MG63 (cell line): ENCODE measurements at places on chromosomes 3 and 15.
A peak's percentile ranks its signal among the peaks of the same experiment; 100 is the strongest.

DNA sequence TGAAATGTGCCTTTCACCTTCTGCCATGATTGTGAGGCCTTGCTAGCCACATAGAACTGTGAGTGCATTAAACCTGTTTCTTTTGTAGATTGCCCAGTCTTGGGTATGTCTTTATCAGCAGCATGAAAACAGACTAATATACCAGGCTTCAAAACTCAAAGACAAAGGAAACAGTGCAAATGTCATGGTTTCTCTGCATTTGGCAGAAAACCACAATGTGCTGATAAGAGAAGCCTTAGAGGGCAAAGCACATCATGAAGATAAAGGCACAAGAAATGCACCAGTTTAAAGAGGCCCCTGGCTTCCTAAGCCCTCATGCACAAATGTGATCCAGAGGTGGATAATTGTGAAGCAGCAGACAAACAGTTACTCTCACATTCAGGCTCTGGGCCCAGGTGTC lies 259.2 kb downstream of the CPNE4 start:
- DNase-seq: no peak

- DNase-seq: no peak
Measured at GRCh38 chr3:74041068-74041675, 416.4 kb upstream of the PDZRN3 start.

DNA sequence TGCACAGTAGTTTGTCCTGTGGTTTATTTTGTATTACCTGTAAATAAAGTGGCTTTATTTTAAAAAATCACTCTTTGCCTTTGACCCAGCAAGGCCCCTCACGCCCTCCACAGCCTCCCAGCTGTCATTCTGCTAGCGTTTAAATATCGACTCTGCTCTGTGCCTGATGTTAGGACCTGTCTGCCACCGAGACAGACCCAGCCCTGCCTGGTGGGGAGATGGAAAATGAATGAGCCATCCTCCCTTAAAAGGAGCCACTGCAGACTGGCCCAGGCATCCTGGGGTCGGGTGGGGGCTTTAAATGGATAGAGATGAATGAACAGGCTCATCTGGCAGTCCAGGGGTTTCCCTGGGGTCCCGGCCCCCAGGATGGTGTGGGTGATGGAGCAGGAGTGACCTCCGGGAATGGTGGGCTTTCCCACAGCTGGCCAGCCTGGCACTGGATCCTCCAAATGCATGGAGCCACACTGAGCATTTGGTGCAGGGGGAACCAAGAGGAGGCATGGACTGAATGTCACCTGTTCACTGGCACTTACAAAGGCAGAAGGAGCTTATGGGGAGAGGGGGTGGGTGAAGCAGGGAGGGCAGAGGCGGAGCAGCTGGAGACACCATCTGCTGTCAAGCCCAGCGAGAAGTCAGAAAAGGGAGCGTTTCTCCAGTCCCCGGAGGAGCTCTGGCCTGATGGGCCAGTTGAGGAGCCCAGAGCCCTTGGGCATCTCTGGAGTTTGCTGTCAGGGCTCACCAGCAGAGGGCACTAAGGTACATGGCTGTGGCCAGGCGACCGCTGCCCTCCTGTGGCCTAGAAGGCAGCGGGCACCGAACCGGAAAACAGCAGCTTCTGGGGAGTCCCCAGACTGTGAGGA lies 11.9 kb downstream of the GRM2 start:
- DNase-seq: peak; percentile 46

- no peak for DNase-seq
Measured at GRCh38 chr15:74006774-74007639, 12.5 kb downstream of the PML start.

- no peak for DNase-seq
Measured at GRCh38 chr15:25664761-25665160, 198.4 kb downstream of the ATP10A start.

GRCh38 chr3:35894735-35895134 lies 255.4 kb downstream of the ARPP21 start:
- peak; percentile 0 for DNase-seq

GRCh38 chr15:68433551-68433950 lies 1.6 kb upstream of the ITGA11 start:
- no peak for DNase-seq

GRCh38 chr15:45434078-45434567 lies 55.8 kb upstream of the GATM start:
- no peak for DNase-seq

GRCh38 chr3:183555541-183556081 lies at the start of gene KLHL6:
Gene KLHL6 (minus strand): TSS chr3:183555706. CDS start chr3:183555653, 53 bp downstream.
- DNase-seq: no peak

DNA sequence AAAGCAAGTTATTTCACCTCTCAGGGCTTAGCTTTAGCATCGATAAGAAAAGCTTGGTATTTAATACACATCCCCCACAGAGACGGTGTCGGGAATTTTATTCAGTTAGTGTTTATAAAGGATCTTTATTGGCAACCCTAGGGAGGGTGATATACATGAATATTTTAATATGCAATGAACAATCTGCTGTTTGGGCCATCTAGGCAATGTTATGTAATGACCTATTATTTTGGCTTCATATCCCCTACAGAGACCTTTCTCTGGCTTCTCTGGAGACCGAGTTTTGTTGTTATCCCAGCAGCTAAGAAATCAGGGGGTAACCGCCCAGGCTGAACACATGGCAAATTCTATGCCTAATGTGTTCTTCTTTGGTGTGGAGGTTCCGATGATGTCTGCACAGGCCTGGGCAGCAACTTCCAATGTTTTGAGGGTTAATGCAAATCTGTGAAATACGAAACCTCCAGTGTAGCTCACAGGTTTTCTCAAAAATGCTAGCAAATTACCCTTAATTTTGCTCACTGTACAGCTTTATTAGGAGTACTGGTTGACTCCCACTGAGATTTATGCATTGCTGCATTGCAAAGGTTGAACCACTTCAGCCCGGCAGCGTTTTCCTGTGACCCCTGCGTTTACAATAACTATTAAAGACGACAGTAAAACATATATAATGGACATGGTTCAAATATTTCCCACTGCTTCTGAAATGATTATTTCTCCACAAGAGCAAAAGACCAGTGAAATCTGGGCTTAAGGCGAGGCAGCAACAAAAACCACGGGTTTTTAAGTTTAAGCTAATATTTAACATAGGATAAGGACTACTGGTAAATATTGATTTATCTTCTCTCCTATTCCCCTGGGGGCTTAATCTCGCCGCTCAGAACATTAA lies 298.3 kb upstream of the NR2E3 start:
- DNase-seq: no peak

DNA sequence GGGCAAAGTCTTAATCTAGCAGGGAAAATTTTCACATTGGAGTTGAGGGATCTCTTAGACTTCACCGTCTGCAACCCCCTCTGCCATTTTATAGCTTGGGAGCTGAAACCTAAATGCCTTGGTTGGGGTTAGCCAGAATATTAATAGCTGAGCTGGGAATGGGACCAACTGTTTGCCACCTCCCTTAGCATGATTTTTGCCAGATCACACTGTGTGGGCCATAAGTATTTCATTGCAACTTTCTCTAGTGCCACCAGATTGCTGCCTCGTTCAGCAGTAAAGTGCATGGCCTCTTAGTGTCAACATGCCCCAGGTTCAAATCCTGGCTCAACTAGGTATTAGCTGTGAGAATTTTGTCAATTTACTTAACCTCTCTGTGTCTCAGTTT lies 55.9 kb upstream of the ABHD17C start:
- DNase-seq: no peak
